Daoy (cell line): ENCODE measurements at places on chromosomes 6 and 20.

- no peak for DNase-seq
Measured at GRCh38 chr6:21539621-21540100, 53.9 kb upstream of the SOX4 start.

DNA sequence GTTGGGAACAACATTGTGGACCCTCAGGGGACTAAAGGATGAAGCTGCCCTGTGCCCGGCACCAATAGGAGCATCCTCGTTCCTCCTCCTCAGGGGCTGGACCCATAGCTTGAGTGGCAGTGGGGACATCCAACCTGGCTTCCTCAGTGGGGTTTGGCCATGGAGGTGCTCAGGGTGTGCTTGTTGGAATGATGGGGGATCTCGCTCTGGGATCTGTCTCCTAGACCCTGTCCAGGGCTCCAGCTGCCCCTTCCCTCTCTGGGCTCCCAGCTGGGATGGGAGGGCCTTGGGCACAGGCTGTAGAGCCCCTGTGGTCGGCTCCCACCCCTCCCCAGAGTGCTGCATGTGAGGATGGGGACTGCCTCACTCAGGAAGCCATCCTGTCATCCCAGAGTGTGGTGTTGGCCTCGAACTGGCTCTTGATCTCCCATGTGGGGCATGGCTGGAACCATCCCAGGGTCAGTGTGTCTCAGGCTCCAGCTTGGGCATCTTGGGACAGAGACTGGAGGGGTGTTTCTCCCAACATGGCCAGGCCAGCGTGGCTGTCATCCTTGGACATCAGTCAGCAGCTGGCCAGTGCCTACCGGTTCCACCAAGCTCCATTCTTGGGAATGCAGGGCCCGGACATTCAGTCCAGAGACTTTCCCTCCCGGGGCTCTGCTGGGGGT, 9.5 kb upstream of the MYT1 start:
- DNase-seq = no peak

DNA sequence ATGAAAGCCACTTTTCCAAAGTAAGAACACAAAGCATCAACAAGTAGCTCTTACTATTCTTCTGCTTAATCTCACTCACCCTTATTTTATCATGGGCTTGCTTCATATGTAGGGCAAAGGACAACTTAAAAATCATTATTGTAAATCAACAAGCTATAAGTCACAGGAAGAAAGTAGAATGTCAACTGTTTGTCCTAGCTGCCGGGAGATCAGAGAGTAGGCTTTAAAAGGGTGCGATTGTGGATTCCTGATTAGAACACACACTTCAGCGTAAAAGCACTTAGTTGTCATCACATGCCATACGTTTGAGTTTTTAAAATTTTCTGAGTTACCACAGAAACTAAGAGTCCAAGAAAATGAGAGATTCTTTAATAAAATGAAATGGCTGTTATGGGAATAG, 44.4 kb upstream of the NHSL1 start:
- DNase-seq = no peak

GRCh38 chr6:44180886-44181285, 22.3 kb downstream of the CAPN11 start:
- DNase-seq = no peak

DNA sequence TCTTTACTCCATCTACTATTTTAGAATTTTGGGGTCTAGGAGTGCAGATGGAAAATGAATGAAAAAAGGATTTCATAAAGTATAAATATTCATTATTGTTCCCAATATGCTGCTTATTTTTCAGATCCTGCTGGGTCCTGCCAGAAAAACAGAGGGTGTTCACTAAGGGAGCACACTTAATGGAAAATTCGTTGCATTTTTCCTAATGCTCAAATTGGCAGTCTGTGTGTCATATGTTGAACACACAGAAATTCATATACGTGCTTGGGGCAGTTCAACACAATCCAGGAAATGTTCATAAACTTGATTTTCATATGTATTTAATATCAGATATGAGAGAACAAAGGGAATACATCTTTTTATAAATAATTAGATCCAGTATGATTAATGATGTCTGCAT, 1019.4 kb downstream of the EPHA7 start:
- no peak for DNase-seq

DNA sequence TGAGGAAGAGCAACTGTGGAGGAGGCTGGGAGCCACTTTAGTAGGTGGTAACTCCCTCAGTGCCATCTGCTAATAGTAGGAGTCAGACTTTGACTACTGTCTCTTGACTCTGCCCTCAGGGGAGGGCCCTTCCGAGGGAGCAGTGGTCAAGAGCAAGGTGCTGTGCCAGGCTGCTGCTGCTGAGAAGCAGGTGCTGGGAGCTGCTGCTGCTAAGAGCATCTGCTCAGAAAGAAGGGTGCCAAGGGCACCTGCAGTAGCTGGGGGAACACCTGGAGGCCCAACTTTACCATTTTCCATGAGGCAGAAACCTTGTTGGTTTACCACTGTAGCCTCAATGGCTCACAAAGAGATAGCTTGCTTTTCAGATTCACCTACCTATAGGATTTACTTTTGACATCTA, 18.5 kb downstream of the GGTLC1 start:
- no peak for DNase-seq

- DNase-seq = peak; percentile 37
Measured at GRCh38 chr6:169592558-169592957, 109.3 kb downstream of the WDR27 start.

DNA sequence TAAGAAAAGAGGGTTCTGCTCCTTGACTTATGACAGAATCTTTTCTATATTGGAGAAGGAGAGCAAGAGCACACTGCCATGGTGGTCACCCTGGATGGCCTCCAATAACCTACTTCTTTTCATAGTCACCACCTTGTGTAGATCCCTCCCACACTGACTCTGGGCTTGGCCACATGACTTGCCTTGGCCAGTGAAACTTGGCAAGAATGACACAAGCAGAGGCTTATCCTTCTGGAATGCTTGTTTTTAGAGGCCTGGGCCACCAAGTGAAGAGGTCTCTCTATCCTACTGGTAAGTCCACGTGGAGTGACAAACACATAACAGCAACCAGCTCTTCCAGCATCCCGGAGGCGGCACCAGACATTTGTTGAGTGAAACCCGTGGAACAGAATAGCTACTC, 349.4 kb upstream of the JARID2 start:
- DNase-seq = no peak

DNA sequence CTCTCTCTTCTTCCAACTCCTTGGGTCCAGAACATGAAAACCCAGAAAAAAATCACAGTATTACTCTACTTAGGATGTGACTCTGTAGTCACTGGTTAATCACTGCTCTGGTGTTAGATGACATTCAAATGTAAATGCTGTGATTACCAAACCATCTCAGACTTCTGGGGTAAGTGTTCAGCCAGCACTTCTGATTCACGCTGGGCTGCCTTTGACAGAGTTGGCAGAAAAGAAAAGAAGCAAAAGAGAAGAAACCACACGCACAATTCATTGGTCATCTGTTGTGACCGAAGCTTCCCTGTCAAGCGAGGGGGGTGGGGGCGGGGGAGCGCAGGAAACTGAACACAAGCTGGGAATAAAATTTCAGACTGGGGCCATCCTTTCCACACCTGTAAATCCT, 82.7 kb downstream of the PSMG4 start:
- DNase-seq = peak; percentile 89
